ENCODE measurements at places on chromosomes 7 and 10.
A peak's percentile ranks its signal among the peaks of the same experiment; 100 is the strongest.

DNA sequence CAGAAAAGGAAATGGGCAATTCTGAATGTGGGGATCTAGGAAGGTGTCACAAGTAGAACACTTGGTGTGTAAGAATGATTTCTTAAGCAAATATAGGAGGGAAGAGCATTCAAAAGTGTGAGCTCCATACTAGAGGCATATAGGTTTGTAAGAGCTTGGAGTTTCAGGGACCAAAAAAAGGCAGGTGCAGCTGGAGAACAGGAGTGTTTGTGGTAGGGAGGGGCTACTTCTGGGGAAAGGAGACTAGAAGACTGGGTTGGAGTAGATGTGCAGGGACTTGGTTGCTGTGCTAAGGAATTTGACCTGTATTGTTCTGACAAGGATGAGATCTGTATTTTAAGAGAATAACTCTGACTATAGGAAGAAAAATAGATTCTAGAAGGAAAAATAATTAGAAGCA, 46.4 kb downstream of the CPED1 start:
- no peak for DNase-seq

DNA sequence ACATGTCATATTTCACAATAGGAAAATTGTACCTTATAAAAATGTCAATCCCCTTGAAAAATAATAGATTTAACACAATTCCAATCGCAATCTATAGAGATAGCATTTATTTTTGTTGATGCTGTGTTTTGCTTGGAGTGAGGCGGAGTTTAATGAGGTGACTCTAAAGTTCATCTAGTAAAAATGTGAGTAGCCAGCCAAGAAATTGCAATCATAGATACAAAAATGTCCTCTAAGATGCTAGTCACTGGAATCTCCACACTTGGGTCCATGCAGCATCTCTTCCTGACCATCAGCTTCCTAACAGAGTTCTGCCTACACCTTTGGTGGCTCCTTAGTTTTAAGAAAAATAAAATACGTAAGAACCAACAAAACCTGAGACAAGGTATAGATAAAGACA, 44.9 kb downstream of the GLI3 start:
- peak; percentile 40 for DNase-seq

- DNase-seq, result peak; percentile 83
Observed at GRCh38 chr7:142385491-142386340, 127.9 kb upstream of the PRSS58 start.

DNA sequence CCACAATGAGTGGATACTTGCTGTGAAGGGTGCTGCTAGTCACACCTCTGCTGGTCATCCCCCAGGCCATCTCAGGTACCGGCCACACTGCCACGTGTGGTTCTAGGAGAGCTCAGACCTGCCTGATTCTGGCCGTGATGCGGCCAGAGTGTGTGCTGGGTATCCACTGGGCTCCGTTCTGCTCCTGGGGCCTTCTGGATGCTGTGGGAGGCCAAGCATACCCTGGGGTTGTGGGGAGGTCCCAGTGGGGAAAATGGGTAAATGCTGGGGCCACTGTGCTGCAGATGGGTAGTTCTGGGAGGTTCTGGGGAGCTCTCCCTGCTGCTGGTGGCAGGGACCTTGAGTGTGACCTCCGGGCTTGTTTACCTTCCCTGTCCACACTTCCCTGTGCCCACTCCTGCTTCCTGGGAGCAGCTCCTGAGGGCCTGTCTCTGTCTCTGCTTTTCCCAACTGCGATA, 318.4 kb downstream of the GLRX3 start:
- DNase-seq, result no peak

- DNase-seq, result no peak
Observed at GRCh38 chr7:30625283-30625682, 30.6 kb downstream of the GARS1 start.
